ENCODE measurements at places on chromosomes 7 and 10.

DNA sequence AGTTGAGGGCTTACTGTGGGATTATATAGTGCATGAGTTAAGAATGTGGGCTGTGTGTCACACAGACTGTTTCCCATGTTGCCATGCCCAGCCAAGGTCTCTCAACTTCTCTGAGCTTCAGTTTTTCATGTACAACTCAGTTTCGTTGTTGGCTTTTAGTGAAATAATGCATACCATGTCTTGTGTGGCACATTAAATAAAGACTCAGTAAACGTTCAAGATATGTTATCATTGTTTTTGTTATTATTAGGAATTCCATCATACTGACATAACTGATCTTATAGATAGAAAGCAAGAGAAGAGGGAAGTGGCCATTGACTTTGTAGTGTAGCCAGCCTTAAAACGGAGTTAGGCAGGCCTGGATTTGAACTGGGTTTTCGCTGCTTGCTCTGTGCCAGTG lies 2.9 kb downstream of the CDK14 start:
- DNase-seq, result no peak

GRCh38 chr10:490256-490655 lies 199.2 kb downstream of the DIP2C start:
- no peak for DNase-seq

DNA sequence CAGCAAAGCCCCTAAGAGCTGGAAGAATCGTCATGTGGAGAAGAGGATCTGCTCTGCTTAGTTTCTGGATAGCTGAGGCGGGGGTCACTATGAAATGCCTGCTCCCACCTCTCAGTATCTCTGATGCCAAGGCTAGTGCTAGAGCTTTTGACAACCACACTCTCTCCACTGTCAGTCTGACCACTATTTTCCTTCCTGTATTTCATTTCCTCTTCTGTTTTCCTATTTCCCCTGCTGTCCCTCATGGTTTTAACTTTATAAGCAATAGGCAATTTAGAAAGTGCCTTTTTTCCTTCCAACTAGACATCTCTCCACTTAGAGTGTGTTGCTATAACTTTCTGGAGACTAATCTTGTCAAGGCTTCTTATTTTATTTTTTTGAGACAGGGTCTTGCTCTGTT lies 23.6 kb downstream of the C7orf57 start:
- no peak for DNase-seq

DNA sequence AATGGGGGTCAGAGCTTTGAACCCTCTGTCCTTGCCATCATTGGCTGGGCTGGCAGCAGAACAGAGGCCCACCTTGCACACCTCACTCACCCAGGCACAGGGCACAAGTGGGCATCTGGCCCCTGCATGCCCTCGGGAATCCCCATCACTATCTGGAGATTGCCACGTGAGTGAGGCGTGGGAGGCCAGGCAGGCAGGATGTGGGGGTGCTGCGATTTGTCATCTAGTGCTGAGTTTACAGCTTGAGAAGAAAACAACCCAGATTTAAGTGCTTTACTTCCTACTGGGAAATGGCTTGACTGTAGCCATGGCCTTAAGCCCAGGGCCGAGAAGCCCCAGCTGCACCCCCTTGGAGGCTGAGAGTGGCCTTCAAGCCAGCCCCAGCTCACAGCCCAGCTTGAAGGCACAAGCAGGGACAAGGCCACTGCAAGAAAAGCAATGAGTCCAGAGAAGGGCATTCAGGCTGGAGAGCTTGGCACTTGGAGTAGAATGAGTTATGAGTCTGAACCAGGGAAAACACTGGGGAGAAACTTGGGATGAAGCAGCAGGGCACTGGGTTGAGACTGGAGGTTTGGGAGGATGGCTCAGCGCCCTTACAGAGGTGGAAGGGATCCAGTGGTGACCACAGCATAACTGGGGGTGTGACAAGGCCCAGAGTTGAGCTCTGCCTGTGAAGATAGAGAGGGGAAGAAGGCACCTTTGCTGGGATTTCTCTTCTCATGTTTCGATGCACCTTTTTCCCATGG lies 123.0 kb downstream of the CXCL12 start:
- DNase-seq, result no peak

DNA sequence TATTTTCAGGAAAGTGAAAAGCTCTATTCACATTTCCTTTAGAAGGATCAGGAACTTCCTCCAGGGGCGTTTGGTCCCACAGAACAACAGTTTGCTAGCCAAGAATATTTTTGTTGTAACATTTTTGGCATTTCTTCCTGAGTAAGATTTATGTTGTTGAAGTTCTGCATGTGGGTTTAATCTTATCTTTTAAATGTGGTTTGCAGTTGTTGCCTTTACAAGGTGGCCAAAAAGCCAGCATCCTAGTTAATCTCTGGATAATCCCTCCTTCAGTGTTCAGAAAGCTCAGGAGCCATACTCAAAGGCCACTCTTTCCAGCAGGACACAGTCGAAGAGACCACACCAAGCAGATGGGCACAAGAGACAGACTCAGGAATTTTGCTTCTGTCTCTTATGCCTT lies 30.0 kb downstream of the SLC26A4 start:
- no peak for DNase-seq

GRCh38 chr10:93598157-93598556 lies 2.9 kb downstream of the RBP4 start:
- DNase-seq, result no peak

DNA sequence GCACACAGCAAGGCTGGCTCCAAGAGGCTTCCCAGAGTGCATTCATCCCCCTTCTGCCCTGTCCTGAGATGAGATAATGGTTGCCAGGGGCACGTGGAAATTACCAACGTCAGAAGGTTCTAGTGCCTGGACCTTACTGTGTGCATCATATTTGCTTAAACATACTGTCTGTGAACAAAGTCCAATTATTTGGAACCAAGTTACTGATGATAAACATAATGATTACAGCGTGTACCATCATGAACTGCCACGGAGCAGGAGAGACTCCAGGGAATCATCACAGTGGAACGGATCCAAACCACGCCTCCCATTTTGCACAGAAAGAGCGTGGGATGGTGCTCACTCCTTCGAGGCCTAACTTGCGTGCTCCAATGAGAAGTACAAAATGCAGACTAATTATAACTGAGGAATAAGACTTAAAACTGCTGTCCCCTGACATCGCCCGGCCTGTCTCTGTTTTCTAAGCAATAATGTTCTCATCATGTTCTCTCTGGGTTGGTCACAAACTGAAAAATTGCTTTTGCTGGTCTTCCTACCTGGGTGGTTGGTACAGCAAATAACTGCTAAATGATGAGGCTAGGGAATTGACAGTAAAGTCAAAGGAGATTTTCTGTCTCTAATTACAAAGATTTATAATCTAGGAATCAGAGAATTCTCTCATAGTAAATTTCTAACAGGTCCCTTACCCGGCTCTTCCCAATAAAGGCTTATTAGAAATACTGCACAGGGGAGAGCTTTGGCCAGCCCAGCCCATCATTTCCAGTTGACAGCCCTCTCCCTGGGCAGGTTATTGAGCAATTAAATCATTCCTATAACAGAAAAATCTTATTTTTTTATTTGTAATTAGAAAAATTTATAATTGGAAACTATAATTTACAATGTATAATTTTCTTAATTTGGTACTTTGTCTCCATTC lies 182.2 kb downstream of the CAMK1D start:
- no peak for DNase-seq

GRCh38 chr10:78263521-78263988 lies 229.9 kb downstream of the RPS24 start:
- DNase-seq, result no peak

- no peak for DNase-seq
These were observed 98.0 kb downstream of the ADAM12 start for GRCh38 chr10:126290232-126290631.

GRCh38 chr10:109762555-109762954 lies 160.8 kb downstream of the XPNPEP1 start:
- DNase-seq, result no peak

DNA sequence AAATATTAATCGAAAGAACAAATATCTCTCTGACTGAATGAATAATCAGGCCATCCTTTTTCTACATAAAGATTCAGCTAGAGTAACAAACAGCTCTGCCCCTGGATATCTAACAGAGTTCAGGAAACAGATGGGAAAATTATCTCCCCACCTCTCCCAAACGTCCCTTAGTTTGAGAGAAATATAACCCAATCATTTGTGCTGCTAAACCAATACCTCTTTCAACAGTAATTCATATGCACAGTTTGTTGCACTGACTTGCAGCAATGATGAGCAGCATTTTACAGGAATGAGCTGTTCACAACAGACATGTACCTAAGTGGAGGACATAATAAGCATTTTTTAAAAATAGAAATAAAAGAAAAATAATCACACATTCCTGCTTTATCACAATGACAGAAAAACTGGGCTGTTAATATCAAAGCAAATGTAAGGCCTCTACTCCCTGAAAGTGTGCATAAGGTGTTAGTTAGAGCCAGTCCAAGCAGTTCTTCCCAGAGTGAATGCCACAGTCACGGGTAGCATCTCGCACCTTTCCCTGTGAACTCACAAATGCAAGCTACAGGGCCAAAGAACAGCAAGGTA lies 2.3 kb downstream of the CREB3L2 start:
- DNase-seq, result no peak

- no peak for DNase-seq
These were observed 37.2 kb downstream of the FRMD4A start for GRCh38 chr10:14293526-14293925.

DNA sequence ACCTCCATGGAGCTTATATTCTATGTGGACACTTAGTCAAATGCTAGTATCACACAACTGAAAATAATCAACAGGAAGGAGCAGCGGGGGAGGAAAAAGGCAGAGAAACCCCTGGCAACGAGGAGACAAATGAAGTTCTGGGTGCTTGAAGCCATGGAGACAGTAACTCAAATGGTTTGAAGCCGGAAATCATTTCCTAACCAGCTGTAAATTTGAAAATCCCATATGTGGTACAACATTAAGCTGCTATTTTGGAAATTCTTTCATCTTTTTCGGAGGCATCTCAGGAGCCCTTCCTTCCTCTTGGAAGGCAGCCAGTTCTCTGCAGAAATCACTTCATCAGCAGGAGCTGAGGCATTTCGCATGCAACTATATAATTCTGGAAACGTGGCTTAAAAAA lies 91.4 kb downstream of the PPP1R3C start:
- no peak for DNase-seq

DNA sequence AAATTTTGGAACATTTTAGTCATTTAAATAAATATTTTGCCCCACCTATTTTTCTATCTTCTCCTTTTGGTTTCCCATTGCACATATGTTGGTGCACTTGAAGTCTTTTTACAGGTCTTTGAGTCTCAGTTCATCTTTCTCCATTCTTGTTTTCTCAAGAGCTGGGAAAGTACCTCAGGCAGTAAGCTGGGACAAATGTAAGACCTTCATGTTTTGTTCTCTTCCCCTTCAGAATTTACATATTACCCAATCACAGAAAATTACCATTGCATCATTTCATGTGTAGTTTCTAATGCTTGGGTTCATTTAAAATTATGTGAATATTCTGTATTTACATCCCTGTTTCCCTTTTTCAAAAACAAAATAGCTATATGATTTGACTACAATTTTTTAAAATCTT lies 1150.0 kb upstream of the POT1 start:
- no peak for DNase-seq

GRCh38 chr10:12212454-12212853 lies 16.5 kb downstream of the CDC123 start:
- DNase-seq, result no peak

DNA sequence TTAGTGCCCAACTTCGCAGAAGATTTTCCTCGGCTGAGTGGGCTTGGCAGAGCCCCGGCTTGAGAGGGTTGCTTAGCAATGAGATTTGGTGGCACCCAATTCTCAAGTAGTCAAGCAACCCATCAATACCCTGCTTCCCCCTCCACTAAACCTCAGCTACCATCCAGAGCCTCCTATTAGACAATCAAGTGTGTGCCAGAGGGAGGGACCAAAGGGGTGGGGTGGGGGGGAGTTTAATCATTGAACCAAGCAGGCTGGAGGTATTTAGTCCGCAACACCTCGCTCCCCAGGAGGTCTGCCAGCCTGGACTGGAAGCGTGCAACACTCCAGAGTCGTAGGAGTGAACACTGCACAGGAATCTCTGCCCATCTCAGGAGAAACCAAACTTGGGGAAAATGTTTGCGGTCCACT lies at the start of gene HKDC1:
TSS of gene HKDC1 (plus strand) at position 292 of the 411 bp plus-strand sequence. CDS start at position 396, 104 bp downstream.
- DNase-seq, result no peak

DNA sequence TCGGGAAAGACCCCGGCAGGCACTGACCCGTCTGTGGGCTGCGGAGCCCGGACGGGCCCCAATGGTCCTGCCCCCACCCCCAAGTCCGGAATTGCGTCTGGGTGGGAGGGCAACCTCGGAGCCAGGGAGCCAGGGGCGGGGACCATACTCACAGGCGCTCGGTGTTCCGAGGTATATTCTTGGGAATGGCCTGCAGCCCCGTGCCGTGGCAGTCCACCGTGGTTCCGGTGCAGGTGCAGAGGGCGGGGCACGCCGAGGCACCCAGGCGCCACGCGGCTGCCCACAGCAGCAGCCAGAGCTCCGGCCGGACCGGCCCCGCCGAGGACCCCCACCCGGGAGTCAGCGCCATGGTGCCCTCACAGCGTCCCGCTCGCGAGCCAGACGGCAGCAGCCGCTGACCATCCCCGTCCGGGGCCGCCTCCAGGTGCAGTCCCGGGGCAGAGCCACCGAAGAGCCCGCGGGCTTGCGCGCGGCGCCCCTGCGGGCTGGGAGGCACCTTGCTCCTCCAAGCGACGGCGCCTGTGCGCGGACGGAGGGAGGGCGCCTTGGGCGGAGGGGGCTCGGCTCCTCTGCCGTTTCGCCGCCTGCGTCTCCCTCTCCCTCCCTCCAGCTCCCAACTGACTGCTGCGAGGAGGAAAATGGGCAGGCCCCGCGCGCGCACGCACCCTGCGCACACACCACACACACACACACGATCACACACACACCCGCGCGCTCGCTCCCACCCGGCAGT lies at the start of gene SLIT1:
TSS of gene SLIT1 (minus strand) at position 634 of the 733 bp plus-strand sequence. CDS start at position 349, 285 bp downstream.
- no peak for DNase-seq

DNA sequence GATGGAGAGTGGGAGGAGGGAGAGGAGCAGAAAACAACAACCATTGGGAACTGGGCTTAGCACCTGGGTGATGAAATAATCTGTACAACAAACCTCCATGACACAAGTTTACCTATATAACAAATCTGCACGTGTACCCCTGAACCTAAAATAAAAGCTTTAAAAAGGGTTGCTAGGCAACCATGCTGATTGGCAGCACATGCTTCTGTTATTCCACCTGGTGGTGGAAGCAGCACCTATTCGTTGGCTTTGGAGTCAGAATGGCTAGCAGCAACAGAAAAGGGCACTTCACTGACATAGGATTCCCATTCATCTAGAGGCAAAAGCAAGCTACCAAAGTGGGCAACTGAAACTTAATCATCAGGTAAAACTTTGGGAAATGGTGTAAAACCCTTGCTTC lies 57.1 kb downstream of the RELN start:
- DNase-seq, result no peak
